ENCODE measurements at places on chromosomes 5 and 9.

- no peak for DNase-seq
Observed at GRCh38 chr5:55234121-55234700, 803 bp upstream of the CCNO start.

- no peak for DNase-seq
Observed at GRCh38 chr9:122029898-122030297, 63.2 kb downstream of the TTLL11 start.

GRCh38 chr5:97543166-97543565 lies 360.1 kb upstream of the RIOK2 start:
- no peak for DNase-seq

DNA sequence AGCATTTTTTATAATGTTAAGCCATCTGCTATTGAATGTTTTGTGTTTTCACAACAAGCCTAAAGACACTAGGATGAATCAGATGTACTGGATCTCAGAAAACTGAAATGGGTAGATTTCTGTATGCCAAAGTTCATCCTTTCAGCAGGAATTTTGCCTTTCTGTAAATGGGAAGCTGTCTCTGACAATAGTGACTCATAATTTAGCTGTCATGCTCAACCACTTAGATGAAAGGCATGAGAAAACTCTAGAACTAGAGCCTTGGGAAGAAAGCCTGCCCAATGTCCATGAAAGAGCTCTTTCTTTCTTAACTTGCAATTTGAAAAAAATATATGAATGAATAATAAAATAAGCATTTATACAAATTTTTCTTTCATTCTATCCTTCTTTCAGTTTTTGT lies 616.0 kb upstream of the EDIL3 start:
- DNase-seq, result no peak

- DNase-seq, result no peak
Observed at GRCh38 chr9:116806075-116806474, 119.0 kb downstream of the TRIM32 start.

DNA sequence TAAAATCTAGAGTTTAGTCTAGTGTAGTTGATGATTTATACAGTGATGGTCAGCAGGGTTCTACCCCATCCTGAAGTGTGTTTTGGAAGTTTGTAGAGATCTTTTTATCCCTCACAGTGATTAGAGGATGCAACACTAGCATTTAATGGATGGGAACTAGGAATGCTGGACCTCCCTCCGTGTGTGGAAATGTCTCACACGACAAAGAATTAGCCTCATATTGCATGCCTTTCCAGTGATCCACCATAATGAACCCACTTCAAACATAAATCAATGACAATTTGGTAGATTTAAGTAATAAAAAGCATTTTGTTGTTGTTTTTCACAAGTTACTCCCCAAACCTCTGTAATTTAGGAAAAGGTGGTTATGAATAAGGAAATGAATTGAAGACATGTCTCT lies 82.5 kb upstream of the LMNB1 start:
- no peak for DNase-seq

DNA sequence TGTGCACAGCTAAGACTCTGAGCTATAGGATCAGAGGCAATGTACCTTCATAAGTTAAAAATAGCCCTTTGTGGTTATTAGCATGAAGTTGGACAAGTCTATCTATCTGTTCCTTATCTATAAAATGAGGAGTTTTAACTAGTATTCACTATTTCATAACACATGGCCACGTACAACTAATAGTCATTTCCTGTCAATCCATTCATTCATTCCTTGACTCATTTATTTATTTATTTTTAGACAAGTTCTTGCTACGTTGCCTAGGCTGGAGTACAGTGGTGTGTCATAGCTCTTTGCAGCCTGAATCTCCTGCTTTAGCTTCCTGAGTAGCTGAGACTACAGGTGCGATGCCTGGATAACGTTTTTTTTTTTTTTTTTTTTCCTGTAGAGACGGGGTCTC lies 92.1 kb downstream of the NR3C1 start:
- DNase-seq, result peak; percentile 6

DNA sequence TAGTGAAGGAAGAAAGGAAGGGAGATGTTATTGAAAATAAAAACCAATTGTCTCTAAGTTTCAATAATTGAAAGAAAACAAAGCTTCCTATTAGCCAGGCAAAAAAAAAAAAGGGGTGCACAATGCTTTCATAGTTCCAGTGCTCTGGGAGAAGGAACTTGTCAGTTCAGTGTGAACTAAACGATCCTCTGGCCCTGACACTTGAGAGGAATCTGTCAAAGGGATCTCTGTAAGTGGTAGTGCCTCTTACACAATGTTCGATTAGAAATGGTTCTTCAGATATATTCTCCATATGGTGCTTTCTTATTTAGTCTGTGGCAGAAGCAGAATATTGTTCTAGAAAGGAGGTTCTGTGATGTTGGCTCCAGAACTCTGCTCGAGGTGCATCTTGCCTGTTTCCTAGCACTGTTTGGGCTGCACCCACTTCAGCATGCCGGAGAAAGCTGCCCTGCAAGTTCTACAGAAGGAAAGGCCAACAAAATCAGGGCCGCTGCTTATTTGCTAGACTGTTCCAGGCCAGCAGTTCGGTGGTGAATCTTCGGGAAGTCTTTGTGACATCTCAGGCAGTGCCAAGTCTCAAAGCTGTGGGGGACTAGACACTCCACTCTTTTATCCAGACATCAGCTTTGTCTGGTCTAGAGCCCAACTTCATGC lies 90.9 kb downstream of the PIK3R1 start:
- DNase-seq, result no peak

- DNase-seq, result no peak
Observed at GRCh38 chr5:133149345-133149744, 97.5 kb downstream of the HSPA4 start.

DNA sequence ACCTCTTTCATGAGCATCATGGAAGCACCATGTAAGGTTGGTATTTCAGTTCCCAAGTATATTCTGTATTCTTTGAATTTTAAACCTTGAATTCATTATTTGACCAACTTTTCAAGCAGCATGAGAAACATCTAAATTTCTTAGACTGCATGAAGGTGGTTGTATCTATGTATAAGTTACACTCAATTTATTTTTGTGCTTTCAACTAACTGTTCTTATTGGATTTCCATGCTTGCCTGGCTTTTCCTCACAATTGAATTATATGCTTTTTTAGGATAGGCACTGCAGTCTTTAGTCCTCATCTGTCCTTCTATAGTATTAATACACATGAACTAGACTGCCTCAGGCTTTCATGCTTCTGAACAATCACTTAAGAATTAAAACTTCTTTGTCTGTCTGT lies 134.0 kb downstream of the CEP120 start:
- DNase-seq, result no peak

GRCh38 chr5:178589180-178590140 lies 733 bp downstream of the COL23A1 start:
- DNase-seq, result no peak

DNA sequence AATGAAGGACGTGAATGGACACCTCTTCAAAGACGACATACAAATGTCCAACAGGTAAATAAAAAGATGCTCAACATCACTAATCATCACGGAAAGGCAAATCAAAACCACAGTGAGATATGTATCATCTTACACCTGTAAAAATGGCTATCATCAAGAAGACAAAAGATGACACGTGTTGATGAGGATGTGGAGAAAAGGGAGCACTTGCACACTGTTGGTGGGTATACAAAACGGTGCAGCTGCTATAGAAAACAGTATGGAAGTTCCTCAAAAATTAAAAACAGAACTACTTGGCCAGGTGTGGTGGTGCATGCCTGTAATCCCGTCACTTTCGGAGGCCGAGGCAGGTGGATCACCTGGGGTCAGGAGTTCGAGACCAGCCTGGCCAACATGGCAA lies 47.9 kb downstream of the STK10 start:
- DNase-seq, result no peak

- DNase-seq, result peak; percentile 94
Observed at GRCh38 chr5:53069626-53070025, 39.9 kb downstream of the MOCS2 start.

DNA sequence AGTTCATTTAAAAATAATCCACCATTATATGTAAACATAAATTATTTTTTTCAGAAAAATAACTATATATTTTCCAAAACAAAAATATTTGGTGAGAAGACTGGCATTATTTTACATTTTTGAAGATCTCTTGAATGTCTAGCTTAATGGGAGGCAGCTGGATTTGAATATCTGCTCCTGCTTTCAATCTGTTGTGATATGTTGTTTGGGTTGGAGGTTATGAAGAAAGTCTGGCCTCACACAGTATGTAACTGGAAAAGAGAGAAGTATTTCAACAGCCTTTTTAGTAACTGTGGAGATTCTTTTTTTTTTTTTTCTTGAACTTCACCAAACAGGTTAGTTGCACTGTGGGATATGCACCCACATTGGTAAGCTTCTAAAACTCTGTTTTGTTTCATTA lies 84.7 kb upstream of the SLIT3 start:
- no peak for DNase-seq

GRCh38 chr5:34047774-34048572 lies 5.0 kb upstream of the C1QTNF3 start:
- no peak for DNase-seq

DNA sequence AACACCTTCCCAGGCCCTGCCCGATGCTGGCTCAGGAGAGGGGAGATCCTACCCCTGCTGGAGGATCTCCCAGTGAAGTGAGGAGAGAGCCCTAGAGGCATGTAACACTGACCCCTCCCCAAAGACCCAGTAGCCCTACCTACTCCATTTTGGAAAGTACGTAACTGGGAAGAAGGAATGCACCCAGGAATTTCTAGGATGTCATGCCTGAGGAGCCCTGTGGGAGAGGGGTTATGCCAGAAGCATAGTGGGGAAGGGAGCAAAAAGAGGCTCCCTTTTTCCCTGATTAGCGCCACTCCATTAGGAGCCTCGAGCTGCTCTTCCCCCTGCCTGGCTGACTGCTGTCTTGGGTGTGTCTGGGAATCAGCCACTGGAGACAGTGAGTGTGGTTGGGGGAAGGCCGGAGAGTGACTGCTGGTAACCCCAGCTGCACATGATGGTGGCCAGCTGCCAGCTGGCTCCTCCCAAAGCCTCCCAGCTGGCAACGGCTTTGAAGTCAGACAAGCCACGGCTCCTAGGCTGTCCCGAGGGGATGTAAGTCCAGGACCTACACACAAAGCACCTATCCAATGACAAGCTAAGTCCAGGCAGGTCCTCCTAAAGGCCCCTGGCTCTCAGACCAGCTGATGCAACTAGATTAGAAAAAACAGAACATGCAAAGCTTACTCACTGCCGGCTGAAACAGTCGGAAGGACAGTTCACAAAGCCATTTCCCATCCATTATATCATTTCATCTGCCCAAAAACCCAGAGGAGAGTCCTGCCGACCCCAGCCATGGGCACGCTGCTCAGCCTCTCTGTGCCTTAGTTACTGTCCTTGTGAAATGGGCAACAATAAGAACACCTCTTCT lies 136.5 kb upstream of the ABCA1 start:
- no peak for DNase-seq

GRCh38 chr9:31255211-31255610 lies 1129.2 kb upstream of the ACO1 start:
- DNase-seq, result no peak

- no peak for DNase-seq
Observed at GRCh38 chr9:126829035-126829434, 24.2 kb downstream of the ZBTB43 start.

- no peak for DNase-seq
Observed at GRCh38 chr9:83432104-83432627, 106.0 kb downstream of the FRMD3 start.

DNA sequence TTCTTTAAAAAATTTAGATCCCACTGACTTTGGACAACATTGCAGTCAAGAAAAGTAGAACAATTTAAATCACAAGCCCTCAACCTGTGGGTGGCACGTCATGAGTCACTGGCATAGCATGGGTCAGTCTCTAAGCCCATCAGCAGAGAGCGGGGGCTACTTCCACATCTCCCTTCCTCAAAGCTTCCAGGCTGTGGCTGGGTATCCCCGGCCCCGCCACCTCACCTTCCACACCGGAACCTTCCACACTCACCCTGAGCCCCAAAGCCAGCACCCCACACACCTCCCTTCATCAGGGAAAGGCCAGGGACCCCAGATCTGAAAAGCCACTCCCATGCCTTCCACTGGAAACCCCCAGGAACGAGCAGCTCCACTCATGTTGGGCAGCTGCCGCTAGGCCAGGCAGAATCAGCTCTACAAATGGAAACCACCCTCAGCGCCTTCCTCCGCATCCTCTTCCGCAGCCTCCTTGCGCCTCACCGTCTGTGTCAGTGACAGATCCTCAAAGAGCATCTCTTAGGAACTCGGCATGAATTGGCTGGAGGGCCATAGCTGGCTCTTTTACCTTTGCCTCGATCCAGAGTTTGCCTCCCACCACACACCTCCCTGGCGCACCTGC lies 156.5 kb downstream of the ERCC6L2 start:
- DNase-seq, result no peak

DNA sequence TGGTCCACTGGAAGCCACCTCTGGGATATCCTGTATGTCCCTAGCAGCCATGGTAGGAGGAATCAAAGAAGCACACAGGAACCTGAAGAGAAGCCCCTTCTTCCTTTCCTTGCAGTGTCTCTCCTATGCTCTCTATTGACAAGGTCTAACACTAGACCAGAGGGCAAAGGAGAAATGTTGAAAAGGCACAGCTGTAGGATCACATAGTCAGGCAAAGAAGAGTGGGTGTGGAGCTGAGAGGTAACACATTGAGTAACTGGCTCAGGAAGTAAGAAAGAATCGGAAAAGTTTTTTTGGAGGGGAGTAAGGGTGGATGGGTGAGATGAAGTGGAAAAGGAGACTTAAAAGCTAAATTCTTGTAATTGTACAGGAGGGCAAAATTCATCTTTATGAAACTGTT lies 100.1 kb downstream of the FOCAD start:
- no peak for DNase-seq

- DNase-seq, result no peak
Observed at GRCh38 chr5:91408710-91409109, 25.6 kb upstream of the ARRDC3 start.

DNA sequence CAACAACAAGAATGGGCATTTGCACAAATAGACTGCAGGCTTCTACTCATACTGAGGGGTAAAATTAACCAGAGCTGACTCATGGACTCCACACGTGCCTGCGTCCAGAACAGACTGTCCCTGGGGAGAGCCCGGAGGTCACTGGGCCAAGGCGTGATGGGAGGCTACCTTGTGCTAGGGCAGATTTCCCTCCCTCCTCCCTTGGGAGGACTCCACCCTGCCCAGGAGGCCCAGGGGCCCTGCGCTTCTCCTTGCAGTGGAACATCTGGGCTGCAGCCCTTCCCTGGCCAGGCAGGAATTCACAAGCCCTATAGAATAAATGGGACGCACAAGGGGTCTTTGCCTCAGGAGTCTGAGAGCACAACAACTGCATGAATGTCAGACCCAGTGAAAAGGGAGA lies 35.6 kb downstream of the IRX2 start:
- DNase-seq, result no peak

DNA sequence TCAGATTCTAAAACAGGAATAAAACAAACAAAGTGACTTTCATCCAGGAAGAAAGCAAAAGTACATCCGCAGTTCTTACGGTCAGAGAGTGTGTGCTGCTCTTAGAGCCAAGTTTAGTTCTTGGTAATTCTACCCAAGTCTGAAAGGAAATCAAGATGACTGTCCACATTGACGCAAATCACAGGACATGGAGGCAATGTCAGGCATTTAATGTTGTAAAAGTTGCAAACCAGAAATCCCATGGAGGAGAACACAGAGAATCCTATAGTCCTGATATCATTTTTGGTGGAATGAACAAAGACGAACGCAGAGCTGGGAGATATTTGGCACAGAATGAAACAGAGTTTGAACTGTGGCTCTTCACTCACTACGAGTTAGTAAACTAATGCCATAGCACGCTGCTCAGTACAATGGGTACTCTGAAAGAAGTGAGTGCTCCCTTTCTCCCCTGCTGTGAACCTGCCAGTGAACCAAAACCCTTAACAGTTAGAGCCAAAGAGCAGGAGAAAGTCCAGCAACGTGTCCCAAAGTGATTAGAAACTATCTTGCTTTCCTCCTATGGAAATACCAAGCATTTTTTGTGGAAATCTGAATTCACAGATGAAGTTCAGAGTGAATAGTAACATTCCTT lies 74.3 kb downstream of the MUSK start:
- no peak for DNase-seq
